ENCODE measurements at places on chromosomes 7 and 10.

DNA sequence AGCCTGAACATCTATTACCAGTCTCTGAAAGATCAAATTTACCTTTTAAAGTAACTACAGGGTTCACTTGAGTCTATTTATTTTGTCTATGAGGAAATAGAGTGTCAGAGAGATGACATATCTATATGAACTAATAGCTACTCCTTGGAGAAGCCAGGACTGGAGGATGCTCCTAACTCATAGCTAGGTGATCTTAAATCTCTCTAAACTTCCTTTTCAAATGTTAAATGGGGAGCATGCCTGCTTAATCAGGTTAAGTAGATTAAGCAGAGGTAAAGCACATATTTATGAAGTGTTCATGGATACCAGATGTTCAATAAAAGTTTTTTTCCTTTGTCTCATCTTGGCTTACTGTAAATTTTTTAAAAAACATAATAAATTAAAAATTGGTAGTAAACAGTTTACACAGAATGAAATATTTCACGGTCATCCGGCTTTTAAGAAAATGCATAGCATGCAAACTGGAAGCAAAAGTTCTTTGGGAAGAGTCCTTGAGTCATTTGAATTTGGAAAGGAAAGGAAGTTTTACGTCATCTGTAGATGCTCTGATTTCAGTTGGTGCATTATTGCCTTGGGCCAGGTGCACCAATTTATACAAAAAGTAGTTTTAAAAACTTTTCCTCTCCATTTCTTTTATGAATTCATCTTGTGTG, 155.1 kb downstream of the BICC1 start:
- no peak for DNase-seq

DNA sequence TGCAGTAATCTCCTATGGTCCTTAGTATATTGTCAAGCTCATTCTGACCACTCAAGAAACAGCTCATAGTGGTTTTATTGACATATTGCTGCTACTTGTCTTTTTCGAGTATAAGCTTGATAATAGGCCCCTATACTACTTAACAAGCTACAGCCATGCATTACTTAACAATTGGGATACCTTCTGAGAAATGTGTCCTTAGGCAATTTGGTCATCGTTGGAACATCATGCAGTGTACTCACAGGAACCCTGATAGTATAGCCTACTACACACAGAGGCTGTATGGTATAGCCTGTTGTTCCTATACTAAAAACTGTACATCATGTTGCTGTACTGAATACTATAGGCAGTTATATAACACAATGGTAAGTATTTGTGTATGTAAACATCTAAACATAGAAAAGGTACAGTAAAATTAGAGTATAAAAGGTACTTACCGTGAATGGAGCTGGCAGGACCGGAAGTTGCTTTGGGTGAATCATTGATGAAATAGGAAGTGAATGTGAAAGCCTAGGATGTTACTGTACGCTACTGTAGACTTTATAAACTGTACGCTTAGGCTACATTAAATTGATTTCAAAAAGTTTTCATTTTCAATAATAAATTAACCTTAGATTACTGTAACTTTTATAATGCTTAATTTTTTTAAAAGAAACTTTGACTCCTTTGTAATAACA, 160.9 kb downstream of the LRRC4 start:
- no peak for DNase-seq

DNA sequence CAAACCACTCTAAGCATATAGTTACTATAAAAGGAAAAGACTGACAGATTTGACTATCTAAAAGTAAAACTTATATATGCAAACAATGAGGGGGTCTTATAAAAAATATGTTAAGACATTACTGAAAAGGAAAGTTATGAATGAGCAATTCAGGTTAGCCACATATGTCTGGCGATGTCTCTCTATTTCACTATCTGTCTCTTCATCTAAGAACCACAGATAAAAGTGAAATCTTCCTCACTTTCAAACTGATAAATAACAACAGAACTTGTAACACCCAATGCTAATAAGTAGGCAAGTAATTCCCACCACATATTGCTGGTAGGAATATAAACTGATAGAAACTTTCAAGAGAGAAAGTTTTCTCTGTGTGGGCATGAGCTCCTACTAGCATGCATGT, 138.2 kb downstream of the CHCHD3 start:
- no peak for DNase-seq

DNA sequence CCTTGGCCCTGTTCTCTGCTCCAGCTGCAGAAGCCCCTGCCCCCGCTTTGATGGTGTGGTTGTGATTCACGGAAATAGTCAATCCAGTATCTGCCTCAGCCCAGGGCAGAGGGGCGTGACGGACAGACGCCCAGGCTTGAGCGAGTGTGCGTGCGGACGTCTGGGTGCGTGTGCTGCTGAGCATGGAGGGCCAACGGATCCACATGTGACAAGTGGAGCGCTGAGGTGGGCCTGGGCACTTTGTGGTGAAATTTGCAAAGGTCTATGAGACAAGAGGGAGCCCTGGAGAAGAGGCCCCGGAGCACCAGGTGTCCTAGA, 94.4 kb downstream of the WDR37 start:
- DNase-seq = no peak

DNA sequence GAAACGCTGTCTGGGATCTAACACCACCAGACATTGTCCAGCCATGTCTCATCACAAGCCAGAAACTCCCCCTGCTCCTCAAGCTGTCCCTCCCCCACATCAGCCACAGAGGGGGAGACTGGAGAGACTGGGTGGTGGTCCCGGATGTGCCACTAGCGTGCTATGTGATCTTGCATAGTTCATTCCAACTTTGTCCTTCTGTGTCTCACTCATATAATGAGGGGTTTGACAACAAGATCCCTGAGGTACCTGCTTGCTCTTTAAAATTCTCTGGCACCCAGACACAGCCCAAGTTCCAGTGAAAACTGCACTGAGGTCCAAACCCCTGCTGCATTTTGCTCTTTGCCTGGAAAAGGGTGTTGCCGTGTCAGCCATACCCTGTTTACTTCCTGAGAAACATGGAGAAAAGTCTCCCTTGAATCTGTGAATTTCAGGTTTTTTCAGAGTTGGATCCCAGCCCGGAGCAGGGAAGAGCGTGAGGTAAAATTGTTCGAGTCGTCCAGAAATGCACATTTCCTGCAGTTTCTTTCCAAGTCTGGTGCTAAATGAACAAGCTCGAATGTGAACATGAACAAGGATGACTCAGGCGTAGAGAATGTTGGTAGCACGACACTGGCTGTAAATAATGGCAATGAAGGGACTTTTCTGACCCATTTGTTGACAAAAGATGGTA, 156.6 kb downstream of the CCDC3 start:
- DNase-seq = no peak

DNA sequence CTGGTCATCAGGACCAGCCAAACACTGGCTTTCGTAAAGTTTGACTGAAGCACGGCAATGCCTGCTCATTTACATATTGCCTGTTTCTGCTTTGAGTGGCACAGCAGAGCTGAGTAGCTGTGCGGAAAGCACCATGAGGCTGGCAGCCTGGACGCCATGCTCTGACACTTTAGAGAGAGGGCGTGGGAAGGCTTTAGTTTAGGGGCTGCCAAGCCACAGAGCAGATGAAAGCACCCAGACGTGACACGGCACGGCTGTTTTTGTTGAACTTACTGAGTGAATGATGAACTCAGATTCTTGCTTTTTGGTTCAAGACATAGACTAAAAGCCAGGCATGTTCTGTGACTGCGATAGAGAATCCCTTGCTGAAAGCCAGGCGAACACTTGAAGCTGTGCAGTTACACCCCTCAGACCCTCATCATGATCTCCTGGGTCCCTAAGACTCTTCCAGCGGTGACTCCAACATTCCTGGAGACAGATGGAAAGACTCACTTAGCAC, 182.1 kb downstream of the ZMYND11 start:
- peak; percentile 70 for DNase-seq

DNA sequence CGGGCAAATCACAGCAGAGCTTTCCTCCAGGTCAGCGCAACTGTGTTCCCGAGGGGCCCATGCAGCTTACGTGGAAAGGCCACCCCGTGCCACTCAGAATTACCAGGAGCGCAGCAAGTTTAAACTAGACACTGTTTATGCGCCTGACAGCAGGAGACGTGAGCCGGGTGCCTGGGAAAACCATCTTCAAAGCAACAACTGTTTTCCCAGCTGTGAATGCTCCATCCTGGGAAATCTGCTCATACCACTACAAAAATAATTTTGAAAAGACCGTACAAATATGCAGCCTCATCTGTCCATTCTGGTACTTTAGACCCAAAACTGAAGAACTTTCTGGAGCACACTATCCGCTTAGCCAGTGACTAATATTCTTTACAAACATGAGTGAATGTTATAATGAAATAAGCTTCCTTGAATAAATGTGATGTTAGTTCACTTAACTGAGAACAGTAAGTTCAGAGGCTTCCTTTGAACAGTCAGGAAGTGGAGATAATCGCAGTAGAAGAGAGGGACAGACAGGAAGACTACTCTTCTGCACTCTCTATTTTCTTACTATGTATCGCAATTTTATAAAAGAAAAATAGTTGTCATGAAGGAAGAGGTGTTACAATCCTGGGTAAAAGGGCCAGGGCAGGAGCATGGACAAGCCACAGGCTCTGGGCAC, 16.7 kb downstream of the GPER1 start:
- no peak for DNase-seq

- no peak for DNase-seq
Measured at GRCh38 chr7:150849204-150849775, 3.0 kb upstream of the AOC1 start.

GRCh38 chr7:116095396-116095795, 64.8 kb upstream of the TFEC start:
- no peak for DNase-seq

- no peak for DNase-seq
Measured at GRCh38 chr10:127012071-127012768, 107.0 kb downstream of the DOCK1 start.

DNA sequence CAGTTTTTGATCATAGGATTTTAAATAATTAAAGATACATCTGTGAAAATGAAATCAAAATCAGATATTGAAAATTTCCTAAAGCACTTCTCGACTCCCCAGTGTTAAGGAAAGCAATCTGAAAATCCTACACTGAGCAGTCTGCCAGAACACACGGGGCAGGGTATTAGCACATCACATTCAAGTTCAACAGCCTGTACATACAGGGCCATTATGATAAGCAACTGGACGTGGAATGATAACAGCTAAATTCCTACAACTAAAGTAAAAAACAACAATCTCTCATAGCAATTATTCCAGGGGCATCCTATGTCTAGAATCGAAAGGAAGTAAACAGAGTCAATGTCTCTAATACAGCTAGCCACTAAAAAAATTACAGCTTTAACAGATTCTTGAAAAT, 31.7 kb downstream of the TRDMT1 start:
- no peak for DNase-seq

DNA sequence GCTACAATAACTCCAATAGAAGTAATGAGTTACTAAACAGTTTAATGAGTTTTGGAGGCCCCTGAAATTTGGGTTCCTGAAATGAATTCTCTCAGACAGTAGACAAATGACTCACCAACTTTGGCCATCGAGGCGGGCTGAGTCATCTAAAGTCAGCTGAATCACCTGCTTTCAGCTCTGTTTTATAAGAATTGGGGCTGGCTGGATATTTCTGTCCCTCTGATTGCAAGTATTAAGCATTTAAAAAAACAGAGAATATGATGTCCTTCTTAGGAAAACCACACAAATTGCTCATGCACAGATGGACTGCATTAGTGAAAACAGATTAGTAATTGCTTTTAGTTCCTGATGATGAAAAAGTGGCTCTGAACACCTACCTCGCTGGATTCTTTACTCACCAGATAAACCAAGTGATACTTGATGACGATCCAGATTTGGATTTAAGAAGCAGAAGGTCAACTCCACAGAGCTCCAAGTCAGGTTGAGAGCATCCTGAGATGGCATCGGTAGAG, 59.1 kb downstream of the ZNF365 start:
- DNase-seq = peak; percentile 79

- DNase-seq = no peak
Measured at GRCh38 chr10:61486251-61486650, 33.1 kb upstream of the TMEM26 start.

DNA sequence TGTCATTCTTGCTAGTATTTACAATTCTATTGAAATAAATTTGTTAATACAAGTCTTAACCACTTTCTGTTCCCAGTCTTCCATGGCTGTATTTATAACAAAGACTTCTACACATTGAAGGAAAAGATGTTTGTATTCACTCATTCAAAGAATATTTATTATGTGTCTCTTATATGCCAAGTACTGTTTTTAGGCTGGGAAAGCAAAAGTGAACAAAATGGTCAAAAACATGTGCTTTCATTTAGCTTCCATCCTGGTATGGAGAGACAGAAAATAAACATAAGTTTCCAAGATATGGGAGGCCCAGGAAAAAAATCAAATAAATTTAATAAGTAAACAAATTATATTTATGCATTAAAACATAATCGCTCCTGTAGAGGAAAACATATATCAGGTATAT, 22.9 kb downstream of the CPED1 start:
- DNase-seq = no peak

DNA sequence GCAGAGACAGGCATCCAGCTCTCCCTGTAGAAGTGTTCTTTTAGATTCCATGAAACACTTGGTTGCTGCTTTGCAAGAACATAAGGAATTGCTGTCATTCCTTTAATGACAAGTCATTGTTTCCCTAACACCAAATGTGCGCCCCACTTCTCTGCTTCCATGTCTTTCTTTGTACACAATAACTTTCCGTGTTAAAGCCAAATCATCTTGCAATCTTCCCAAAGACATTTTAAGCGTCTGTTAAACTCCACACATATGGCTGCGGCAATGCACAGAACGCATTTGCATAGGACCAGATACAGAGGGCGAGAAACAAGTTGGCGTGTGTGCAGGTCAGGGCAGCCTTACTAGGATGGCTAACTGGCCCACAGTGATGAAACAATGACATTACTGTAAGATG, 399.3 kb upstream of the PRKCQ start:
- no peak for DNase-seq

GRCh38 chr10:65501259-65501658, 1424.6 kb upstream of the LRRTM3 start:
- no peak for DNase-seq

- DNase-seq = no peak
Measured at GRCh38 chr10:79976999-79977398, 28.1 kb upstream of the SFTPD start.

DNA sequence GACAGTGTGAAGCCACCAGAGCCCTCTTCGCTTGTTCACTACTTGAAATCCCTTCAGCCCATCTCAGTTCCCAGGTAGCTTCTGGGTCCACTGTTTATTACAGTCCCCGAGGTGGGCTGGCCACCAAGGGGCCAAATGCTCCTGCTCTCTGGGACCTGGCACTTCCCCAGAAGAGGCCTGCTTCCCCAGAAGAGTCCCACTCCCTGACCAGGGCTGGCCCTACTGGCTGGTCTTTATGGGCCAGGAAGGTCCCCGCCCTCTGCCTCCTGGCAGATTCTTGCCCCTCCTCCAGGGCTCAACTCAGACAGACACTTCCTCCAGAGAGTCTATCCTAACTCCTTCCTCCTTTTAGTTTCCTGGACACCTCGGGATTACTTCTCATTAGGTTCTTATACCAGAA, 70.7 kb upstream of the LRRC18 start:
- DNase-seq = no peak

GRCh38 chr10:130463104-130463875, 327.1 kb downstream of the GLRX3 start:
- DNase-seq = peak; percentile 33

- DNase-seq = no peak
Measured at GRCh38 chr10:95841661-95842498, 65.9 kb upstream of the CC2D2B start.

- DNase-seq = no peak
Measured at GRCh38 chr7:129665013-129665401, 53.5 kb downstream of the NRF1 start.
